ENCODE measurements at places on chromosomes 6 and 20.

- no peak for DNase-seq
Observed at GRCh38 chr20:698276-698675, 22.7 kb upstream of the SCRT2 start.

GRCh38 chr20:63289311-63290135 is 3.5 kb upstream of the COL20A1 start:
- no peak for DNase-seq

- DNase-seq = no peak
Observed at GRCh38 chr6:95973976-95974375, 41.8 kb upstream of the FUT9 start.

- DNase-seq = no peak
Observed at GRCh38 chr20:5745416-5746030, 4.7 kb upstream of the SHLD1 start.

GRCh38 chr20:12262747-12263146 is 345.1 kb downstream of the BTBD3 start:
- no peak for DNase-seq

DNA sequence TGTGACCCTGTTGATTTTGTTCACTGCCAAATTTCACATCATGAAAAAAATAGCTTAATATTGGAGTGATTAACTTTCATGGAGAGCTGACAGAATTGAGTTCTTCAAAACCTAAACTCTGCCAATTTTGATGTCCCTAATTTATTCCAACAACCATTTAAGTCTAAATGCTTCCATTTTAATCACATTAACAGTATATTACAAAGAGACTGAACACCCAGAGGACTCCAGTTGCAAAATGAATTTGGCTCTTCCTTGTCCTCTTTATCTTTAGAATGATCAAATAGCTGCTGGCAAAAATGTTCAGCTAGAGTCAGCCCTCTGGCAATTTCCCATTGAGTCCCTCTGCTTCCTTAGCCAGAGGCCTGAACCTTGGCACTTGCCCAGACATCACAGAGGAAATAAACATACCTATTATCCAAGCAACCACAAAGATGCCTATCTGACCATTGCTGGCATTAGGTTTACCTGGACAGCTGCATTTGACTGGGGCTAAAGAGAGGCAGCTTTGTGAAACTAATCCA is 299.0 kb upstream of the STXBP5 start:
- DNase-seq = peak; percentile 51

DNA sequence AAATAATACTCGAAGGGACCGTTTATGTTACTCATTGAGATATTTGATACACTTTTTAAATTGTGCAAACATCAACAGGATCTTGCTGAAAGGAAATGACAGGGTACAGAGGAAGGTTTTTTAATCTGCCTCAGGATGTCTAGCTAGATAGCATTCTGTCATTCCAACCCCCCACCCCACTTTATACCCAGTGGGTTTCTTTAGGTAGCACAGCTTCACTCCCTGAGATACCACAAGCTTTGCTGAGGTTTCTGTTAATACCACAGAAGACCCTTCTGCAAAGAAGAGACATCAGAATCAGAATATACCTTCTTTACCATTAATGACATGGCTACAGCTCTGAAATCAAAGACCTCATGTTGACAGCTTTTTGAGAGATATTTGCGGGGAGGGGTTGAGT is 1.3 kb downstream of the PHACTR2 start:
- peak; percentile 64 for DNase-seq

DNA sequence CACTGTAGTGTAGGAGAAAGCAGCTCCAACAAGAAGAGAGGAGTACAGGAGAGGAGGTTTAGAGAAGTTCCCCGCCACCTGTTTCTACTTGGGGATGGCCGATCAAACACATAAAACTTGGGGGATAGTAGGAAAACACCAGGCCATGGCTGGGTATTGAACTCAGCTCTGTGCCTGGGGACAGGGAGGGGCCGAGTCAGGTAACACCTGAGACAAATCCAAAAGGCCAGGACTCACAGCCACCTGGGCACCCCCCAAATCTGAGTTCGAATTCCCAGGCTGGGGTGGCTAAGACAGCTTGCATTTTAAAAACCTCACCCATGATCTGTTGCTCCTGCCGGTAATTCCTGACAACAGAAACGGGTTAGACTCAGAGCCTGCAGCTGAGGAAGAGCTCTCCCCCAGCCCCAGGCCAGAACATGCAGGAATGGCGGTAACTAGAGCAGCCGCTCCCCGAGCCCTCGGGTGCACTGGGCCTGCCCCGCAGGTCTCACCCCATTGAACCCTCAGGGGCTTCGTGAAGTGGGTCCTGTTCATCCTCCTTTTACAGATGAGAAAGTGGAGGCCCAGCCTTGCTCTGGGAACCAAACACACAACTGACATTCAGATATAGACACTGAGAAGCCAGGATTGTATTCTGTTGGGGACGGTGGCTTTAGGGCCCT is 61.0 kb downstream of the TCP11 start:
- no peak for DNase-seq

DNA sequence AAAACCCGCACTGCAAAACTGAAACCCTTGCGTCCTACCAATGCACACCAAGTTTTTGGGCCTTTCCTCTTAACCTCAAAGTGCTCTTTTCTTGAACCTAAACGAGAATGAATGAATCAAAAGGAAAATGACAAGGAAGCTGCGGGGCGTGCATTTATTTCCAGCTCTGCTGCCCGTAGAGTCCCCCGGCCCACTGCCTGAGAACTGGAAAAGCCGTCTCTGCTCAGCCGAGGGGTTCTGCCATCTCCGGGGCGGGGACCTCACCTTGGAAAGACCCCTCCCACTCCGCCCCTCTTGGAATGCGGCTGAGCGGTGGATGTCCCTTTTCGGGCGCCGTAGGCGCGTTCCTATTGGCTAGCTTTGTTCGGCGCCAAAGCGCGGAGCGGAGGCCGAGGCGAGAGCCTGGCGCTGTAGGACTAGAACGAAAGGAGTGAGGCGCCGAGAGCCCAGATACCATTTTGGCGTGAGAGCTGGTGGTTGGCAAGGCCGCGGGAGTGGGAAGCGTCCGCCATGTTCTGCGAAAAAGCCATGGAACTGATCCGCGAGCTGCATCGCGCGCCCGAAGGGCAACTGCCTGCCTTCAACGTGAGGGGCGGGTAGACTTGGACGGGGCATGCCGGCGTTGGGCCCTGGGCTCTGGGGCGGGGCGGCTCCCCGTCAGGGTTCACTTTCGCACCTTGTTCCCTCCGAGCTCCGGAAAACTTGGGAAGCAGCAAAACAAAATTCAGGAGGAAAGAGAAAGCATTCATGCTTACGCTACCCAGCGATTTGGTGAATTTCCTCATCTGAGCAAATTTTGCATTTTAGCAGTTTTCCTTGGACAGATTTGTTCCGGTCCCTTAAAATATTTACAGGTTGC is at the start of gene GINS1:
GINS1 (plus strand) TSS at position 363 of the 859 bp plus-strand sequence; CDS start at position 511, 148 bp downstream.
- DNase-seq = peak; percentile 90

DNA sequence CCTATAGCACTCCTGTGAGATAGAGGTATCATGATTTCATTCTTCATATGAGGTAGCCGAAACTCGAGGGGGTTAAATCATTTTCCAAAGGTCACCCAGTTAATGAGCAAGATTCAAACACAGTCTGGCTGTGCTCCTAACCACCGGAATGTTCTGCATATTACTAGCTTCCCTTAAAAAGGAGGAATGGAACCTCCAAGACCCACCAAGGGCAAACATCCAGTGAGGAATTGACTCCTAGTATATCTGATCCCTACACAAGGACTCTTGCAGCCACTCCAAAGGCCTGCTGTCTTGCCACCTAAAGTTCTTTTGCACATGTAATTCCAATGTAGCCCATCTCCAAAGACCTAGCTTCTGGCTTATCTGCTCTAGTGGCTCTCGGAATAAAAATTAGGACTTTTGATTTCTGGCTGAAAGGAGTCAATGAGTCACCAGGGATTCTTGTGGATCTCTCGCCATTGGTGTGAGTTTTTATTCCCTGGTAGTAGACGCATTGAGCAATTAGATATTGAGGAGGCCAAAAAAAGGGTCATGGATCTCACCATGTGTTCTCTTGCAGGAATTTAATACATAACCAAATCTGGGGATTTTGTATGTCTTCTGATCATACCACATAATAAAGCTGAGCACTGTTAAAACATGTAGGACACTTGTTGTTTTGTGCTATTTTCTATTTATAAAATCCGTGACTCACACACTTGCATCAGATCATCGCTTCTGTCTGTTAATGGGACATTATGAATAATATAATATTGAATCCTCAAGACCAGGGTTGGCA is 9.1 kb downstream of the BCAS1 start:
- DNase-seq = no peak

DNA sequence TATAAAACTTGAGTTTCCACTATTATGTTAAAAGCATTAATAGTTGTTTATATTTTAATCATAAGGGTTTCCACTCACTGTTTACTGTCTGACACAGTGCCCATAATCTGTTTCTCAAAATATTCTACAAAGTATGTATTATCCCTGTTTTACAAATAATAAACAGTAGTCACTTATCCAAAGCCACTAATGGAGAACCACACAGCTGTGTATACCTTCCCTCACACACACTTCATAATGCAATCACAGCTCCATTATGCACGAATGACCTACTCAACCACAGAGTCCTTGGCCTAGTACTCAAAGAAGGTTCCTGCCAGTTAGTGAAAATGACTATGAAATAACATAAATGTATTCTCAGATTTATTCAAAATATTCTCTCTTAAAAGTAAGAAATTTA is 103.1 kb downstream of the EPB41L2 start:
- DNase-seq = no peak

DNA sequence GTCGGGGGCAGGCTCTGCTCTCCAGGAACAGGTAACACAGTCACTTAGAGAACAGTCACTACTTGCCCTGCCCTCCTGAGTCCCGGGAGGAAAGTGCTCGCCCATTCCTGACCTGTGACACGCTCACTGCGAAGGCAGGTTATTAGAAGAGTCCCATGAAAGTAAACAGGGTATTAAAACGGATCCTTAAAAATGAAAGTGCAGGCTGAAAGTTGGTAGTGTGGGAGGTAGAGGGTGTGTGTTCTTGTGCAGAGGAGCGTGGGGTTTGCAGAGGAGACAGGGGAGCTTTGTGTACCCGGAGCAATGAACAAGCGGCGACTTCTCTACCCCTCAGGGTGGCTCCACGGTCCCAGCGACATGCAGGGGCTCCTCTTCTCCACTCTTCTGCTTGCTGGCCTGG is at the start of gene CCN6:
CCN6 (plus strand) TSS at position 104 of the 400 bp plus-strand sequence; CDS start at position 358, 254 bp downstream.
- DNase-seq = no peak

DNA sequence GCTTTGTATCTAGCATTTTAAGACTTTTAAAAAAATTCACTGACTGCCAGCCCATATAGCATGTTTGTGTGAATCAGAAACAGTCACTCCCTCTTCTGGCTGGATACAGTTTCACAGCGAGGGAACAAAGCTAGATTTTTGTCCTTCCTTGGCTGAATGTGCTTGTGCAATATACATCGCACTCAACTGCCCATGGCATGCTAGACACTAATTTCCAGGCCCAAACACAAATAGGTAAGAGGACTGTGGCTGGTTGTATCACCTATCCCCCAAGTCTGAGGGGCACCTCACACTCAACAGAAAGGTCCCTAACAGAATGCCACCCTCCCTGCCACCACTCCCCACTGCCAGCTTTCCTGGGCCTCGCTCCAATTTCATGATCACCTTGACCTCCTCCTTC is 16.2 kb upstream of the BLCAP start:
- peak; percentile 55 for DNase-seq

GRCh38 chr6:144316862-144317195 is 31.7 kb downstream of the UTRN start:
- peak; percentile 63 for DNase-seq

GRCh38 chr20:62322492-62323041 is 19.8 kb downstream of the ADRM1 start:
- DNase-seq = no peak

- no peak for DNase-seq
Observed at GRCh38 chr6:160132297-160132637, 10.7 kb downstream of the SLC22A1 start.

GRCh38 chr6:28953039-28953584 is 29.3 kb upstream of the TRIM27 start:
- peak; percentile 58 for DNase-seq

GRCh38 chr6:16803294-16804200 is 42.3 kb upstream of the ATXN1 start:
- peak; percentile 72 for DNase-seq

- DNase-seq = peak; percentile 7
Observed at GRCh38 chr6:103797738-103798137, 1062.0 kb downstream of the HACE1 start.

- DNase-seq = no peak
Observed at GRCh38 chr20:17485017-17485416, 46.2 kb downstream of the BFSP1 start.

- DNase-seq = peak; percentile 70
Observed at GRCh38 chr20:53917145-53918019, 153.0 kb downstream of the BCAS1 start.

GRCh38 chr20:10578607-10579006 is 95.2 kb downstream of the JAG1 start:
- peak; percentile 55 for DNase-seq

DNA sequence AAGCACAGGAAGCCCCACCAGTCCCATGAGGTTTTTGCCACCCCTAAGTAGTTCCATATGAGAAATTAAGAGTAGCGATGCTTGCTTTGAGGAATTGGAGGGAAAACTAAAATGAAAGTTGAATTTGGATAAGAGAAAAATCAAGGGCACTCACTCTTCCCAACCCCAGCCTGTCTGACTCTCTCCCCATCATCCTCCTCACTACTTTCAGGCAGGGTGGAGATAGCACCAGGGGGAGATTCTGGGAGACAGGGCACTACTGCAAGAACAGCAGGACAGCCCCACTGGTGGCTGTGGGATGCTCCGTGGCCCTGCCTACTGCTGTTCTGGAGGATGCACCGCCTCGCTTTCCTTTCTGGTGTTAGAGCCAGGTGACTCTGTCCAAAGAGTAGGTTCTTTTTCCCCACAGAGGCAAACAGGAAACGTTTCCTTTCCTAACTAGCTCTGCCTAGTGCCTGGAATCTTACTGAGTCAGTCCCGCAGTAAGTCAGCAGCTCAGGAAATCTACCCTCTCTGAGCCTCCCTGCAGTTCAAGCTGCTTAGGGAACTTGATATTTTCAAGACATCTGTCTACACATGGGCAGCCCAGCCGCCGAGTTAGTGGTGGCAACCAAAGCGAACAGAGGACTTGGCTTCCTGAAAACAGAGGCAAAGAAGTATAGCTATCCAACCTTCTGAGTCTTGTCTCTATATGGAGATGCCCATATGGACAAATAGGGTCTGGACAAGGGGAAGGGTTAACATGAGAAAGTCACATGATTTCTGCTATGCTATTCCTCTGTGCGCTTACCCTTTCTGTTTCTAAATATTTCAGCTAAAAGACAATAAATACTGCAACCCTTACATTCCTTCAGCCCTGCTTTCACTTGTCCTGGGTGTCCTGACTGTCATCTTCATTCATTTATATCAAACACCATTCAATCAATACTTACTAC is 11.4 kb downstream of the HLA-E start:
- peak; percentile 94 for DNase-seq

GRCh38 chr20:46581391-46581790 is 30.9 kb upstream of the OCSTAMP start:
- DNase-seq = no peak

All from endothelial cell of umbilical vein (primary cell).